Kidney (tissue), 22 donors: ENCODE measurements at places on chromosomes 16 and 17. TPM values are rescaled to one million over a fixed set of nuclear protein-coding genes. Genes with fewer than 3 reads are reported as not detected.

DNA sequence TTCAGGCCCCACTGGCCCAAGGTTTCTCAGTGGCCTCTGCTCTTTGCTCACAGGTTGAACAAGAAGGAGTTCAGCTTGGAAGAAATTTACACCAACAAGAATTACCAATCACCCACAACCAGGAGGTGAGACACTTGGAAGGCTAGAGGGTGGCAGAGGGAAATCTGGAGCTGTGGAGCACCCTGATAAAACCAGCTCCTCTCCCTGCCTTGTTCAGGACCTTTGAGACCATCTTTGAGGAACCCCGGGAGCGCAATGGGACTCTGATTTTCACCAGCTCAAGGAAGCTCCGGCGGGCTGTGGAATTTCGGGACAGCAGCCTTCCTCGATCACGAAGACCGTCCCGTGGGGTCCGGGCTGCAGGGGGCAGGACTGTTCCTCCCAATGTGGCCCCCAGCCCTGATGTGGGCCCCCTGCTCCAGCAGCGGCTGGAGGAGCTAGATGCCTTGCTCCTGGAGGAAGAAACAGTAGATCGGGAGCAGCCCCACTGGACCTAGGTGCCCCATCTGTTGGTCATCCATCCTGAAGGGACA is 2.4 kb upstream of the FBRS start:
- no peak overlapping the region for H3K27ac ChIP-seq
- H3K4me3 ChIP-seq = no peak overlapping the region

- H3K4me1 ChIP-seq = no peaks in the 10 kb centered on the region
- no peaks in the 10 kb centered on the region for H3K36me3 ChIP-seq
- no peak overlapping the region for H3K4me3 ChIP-seq
- no peak overlapping the region for H3K27ac ChIP-seq
Observed at GRCh38 chr17:39036009-39036408, 68.8 kb upstream of the FBXO47 start.

Gene NDUFB10
- 123 TPM for total RNA-seq

- H3K27ac ChIP-seq = peak overlapping the region; percentile 75
- no peaks in the 10 kb centered on the region for H3K27me3 ChIP-seq
- peaks cover 7% of the 10 kb centered on the region for H3K4me1 ChIP-seq
- peaks cover 9% of the 10 kb centered on the region for H3K36me3 ChIP-seq
- H3K4me3 ChIP-seq = peak overlapping the region; percentile 84
- DNase-seq = peak; percentile 28
Observed at GRCh38 chr17:32445074-32445415, 735 bp downstream of the PSMD11 start.

- H3K27me3 ChIP-seq = no peaks in the 10 kb centered on the region
- no peak for DNase-seq
- H3K27ac ChIP-seq = no peak overlapping the region
- H3K36me3 ChIP-seq = no peaks in the 10 kb centered on the region
- H3K4me1 ChIP-seq = no peaks in the 10 kb centered on the region
Observed at GRCh38 chr17:45013021-45013997, 38.1 kb downstream of the DCAKD start.

DNA sequence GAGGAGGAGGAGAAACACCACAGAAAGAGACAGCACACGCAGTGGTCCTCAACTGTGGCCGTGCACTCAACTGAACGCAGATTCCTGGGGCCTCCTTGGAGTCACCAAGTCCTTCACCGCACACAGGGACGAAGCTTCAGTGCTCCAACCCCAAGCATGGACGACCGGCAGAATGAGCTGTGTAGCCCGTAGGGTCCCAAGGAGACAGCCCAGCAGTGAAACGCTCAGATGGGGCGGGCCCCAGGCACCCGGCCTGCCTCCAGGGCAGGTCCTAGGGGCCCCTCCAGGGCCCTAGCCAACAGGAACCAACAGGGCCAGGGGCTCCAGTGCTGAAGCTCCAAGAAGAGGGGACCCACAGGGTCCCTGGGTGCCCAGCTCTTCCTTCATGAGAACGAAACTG is 13.2 kb downstream of the RAB40B start:
- H3K27me3 ChIP-seq = no peaks in the 10 kb centered on the region
- no peak overlapping the region for H3K4me3 ChIP-seq
- DNase-seq = no peak

Gene ABCC3
- total RNA-seq = 156 TPM

Gene XYLT1
- 7.6 TPM for total RNA-seq

GRCh38 chr17:64028874-64029464 is 8.5 kb upstream of the ICAM2 start:
- DNase-seq = peak; percentile 63
- H3K27ac ChIP-seq = no peak overlapping the region
- no peaks in the 10 kb centered on the region for H3K36me3 ChIP-seq
- H3K4me1 ChIP-seq = no peaks in the 10 kb centered on the region
- H3K27me3 ChIP-seq = no peaks in the 10 kb centered on the region

DNA sequence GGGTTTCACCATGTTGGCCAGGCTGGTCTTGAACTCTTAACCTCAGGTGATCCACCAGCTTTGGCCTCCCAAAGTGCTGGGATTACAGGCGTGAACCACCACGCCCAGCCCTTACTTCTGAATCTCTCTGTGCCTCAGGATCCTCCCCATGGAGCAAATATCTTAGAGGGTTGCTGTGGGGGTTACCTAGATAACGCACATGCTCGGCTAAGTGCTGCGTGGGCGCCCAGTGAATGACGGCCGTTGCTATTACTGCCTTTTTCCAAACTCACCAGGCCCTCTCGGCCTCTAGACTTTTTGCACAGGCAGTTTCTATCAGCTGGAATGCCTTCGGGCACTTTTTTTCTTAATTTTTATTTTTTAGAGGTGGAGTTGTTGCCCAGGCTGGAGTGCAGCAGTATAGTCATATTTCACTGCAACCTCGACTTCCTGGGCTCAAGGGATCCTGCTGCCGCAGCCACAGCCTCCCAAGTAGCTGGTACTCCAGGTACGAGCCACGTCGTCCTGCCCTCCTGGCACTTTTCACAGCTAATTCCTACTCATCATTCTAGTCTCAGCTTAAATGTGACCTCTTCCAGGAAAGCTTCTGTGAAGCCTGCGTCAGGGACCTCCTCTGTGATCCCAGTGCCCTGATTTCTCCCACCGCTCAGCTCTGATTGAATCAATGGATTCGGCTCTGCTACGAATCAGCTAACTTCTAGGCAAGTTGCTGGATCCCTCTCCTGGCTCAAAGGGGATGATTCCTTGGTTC is 8.6 kb downstream of the CCDC102A start:
- peaks cover 4% of the 10 kb centered on the region for H3K4me1 ChIP-seq
- H3K27ac ChIP-seq = no peak overlapping the region
- no peaks in the 10 kb centered on the region for H3K27me3 ChIP-seq
- no peaks in the 10 kb centered on the region for H3K36me3 ChIP-seq

Gene KRTAP4-4
- total RNA-seq = not detected
